KBM-7 (cell line): ENCODE measurements at places on chromosomes 4 and X.

GRCh38 chr4:15920723-15921591, 17.6 kb downstream of the FGFBP1 start:
- DNase-seq: no peak

DNA sequence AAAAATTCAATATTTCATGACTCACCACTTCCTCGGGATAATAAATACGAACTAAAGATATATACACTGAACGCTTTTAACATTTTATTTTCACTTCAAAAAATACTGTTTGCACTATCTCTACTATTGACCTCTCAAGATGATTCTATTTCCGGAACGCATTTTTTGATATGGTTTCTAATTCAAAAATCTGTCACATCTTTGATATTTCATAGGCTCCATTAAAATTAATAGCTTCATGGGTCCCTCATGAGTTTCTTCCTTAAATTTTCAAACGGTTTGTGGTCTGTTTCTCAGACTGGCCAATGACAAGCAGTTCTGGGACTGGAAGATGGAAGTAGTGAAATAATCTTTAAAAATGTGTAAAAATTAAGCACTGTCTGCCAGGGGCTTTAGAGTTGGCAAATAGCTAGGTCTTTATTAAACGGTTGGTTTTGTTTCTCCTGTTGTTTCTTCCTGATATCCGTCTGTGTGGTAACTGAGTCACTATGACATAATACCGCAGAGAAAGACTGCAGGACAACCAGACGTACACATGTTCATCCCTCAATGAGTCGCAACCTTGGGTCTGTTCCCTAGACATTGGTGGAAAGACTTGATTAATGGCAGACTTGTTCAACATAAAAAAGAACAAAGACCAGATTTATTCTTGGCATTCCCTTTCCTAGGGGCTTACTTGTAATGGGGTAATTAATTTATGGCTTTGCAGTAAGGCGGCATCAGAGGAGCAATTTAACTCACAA, 133.8 kb downstream of the PALLD start:
- DNase-seq: no peak

GRCh38 chrX:22758807-22759481, 240.8 kb upstream of the DDX53 start:
- no peak for DNase-seq

DNA sequence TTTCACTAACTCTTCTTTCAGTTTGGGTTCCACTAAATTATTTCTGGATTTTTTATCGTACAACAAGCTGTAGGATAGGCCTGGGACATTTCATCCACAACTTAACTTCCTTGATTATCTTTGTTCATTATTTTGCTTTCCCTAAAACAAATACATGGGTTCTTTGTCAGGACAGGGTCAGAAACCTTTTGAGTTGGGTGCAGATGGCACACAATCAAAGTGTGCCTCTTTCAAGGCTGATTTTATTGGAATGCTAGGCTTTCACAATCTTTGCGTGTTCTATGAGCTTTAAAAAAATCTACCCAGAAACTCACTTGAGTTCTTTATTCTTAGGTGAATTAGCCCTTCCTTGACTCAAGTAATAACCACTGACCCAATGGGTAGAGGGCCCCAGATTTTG, 348.4 kb downstream of the FAM47B start:
- DNase-seq: no peak
